ENCODE measurements at places on chromosomes 3 and 15. TPM values are rescaled to one million over a fixed set of nuclear protein-coding genes. Genes with fewer than 3 reads are reported as not detected.

Gene IQCF5
- polyA plus RNA-seq, result not detected

DNA sequence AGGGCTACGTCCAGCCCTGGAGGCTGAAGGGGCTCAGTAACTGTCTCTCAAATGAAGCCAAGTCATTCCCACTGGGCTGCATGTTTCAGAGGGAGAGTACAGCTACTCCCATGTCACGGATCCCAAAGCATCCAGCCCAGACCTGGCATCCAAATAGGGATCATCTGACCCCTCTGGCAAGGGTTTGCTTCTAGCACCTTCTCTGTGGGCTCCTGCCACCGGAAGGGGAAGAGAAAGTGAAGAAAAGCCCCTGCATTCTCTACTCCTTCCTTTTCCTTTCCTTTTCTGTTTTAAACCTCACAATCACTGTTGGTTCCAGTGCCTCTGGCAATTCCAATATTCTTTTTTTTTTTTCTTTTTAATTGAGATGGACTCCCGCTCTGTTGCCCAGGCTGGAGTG, 64.5 kb upstream of the CTSH start:
- no peak for DNase-seq

DNA sequence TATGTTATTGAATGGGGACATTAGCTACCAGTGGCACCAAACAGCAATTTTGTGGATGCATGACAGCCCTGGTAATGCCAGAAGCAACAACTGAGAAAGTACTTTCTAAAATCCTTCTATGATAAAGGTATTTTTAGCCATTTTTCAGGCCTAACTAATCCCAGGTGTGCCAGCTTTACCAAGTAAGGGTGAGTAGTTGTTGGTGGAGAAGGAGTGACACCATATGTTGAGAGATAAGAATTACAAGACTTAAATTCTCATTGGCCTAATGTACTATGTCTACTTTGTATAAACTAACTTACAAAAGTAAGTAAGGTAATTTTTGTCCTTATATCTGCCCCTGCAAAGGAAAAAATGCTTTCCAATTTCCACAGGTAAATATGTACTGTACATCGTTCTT, 4.1 kb upstream of the COX17 start:
- DNase-seq, result no peak

Gene ALDH1A3
- polyA plus RNA-seq, result 18.7 TPM

GRCh38 chr3:77380136-77380535, 340.2 kb downstream of the ROBO2 start:
- DNase-seq, result no peak
